ENCODE measurements at places on chromosomes 3 and 15.
A peak's percentile ranks its signal among the peaks of the same experiment; 100 is the strongest.

GRCh38 chr15:68816795-68817303 is 3.8 kb downstream of the ANP32A start:
- H3K36me3 ChIP-seq: peaks cover 2% of the 10 kb centered on the region
- peak; percentile 47 for DNase-seq
- peak overlapping the region; percentile 81 for H3K4me3 ChIP-seq
- H3K27ac ChIP-seq: peak overlapping the region; percentile 78
- H3K4me1 ChIP-seq: peaks cover 7% of the 10 kb centered on the region
- H3K27me3 ChIP-seq: no peaks in the 10 kb centered on the region

GRCh38 chr3:94092086-94092485 is 29.2 kb downstream of the NSUN3 start:
- H3K27ac ChIP-seq: no peak overlapping the region
- no peaks in the 10 kb centered on the region for H3K4me1 ChIP-seq
- DNase-seq: no peak
- no peaks in the 10 kb centered on the region for H3K27me3 ChIP-seq
- no peak overlapping the region for H3K4me3 ChIP-seq

DNA sequence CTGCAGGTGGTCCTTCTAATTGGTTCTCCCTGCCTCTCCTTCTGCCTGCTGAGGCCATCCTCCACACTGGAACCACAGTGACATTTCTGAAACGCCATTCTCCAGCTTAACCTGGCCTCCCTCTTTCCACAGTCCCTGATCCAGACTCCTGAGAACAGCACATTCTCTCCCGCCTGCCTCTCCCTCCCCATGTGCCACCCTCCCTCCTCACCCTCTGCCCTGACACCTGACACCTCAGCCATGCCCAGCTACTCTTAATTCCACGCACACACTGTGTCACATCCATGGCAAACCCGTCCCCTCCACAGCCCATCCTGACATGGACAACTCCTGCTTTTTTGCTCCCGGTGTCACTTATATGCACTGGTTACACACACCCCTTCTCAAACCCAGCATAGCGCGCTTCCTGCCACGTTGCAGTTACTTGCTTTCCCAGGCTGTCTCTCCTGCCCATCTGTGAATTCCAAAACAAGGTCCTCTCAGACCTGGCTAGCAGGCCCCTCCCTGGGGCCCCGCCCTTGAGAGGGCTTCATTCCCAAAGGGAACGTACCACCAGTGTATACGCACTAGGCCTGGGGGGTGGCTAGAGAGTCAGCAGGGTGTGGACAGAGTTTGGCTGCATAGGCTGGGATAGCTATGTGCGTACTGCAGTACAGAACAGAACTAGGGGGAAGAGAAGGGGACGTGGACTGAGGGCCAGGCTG is 92.7 kb upstream of the BLM start:
- H3K4me1 ChIP-seq: peaks cover 4% of the 10 kb centered on the region
- H3K36me3 ChIP-seq: peaks cover 61% of the 10 kb centered on the region
- no peak for DNase-seq
- H3K4me3 ChIP-seq: no peak overlapping the region
- H3K27ac ChIP-seq: no peak overlapping the region

DNA sequence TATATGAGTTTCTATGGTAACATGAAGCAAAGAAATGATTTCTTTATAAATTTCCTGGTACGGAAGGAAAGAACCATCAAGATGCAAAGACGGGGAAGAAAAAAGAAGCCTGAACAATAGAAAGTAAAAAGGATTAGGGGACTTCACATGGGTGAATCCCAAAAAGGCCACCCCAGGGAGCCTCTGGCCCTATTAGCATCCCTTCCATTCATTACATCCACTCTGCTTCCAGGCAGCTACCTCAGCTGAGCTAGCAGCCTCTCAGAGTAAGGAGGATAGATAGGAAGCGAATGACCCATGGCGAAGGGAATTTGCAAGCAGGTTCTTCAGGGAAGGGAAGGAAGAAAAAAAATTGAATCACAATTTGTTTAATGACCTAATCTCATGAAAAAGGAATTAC is 81.6 kb downstream of the GABRB3 start:
- H3K27ac ChIP-seq: no peak overlapping the region
- no peaks in the 10 kb centered on the region for H3K27me3 ChIP-seq
- no peak for DNase-seq
- no peaks in the 10 kb centered on the region for H3K4me1 ChIP-seq

DNA sequence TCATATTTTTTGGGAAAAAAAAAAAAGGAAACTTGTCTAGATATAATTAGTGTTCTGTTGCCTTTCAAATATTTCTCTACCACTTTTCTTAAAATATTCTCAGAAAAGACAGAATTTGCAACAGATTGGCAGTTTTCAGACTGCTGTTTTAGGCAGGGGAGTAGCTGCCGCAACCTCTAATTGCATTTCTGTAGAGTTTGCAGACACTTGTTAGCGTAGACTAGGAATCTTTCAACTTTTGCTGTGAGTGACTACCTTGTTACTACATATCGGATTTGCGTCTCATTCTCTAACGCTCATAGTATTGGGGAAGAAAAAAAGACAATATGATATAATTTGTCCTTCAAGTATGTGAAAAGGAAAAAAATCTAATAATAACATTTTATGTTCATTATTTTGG is 10.7 kb downstream of the TGFBR2 start:
- peaks cover 9% of the 10 kb centered on the region for H3K4me1 ChIP-seq
- DNase-seq: no peak
- no peak overlapping the region for H3K4me3 ChIP-seq
- no peaks in the 10 kb centered on the region for H3K27me3 ChIP-seq
- H3K36me3 ChIP-seq: peaks cover 34% of the 10 kb centered on the region

DNA sequence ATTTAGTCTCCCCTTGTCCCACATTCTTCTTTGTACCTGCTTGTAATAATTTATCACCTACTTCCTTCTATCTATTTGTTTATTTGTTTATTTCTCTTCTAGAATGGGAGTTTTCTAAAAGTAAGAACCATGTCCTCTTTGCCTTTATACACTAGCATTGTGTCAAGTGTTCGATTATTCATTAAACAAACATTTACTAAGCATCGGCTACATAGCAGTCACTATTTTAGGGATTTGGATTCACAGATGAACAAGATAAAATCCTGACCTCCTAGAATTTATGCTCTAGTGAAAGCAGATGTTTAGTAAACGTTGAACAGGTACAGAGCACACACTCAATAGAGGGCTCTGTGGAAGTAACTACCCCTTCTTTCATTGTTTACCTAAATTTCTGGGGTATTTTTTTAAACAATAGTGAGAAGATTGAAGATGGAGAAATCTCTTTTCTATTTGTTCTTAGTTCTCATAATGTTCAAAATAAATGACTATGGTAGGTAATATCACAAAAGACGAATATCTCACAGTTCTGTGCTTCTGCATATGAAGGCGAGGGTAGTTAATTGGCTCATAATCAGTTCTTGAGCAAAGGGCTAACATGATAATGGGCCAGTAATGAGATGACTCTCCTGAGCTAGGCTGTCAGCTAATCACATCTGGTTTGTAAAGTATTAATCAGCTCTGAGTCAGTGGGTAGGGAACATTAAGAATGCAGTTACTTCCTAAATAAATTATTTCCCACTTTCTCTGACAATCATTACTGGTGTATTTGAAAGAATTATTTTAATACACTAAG is 111.9 kb downstream of the SLC9A9 start:
- H3K4me1 ChIP-seq: no peaks in the 10 kb centered on the region
- no peak overlapping the region for H3K27ac ChIP-seq
- no peaks in the 10 kb centered on the region for H3K27me3 ChIP-seq
